NCI-H187 treated with DMSO at 0.1 percent for 48 hours (cell line): ENCODE measurements at places on chromosomes 6 and 20.

DNA sequence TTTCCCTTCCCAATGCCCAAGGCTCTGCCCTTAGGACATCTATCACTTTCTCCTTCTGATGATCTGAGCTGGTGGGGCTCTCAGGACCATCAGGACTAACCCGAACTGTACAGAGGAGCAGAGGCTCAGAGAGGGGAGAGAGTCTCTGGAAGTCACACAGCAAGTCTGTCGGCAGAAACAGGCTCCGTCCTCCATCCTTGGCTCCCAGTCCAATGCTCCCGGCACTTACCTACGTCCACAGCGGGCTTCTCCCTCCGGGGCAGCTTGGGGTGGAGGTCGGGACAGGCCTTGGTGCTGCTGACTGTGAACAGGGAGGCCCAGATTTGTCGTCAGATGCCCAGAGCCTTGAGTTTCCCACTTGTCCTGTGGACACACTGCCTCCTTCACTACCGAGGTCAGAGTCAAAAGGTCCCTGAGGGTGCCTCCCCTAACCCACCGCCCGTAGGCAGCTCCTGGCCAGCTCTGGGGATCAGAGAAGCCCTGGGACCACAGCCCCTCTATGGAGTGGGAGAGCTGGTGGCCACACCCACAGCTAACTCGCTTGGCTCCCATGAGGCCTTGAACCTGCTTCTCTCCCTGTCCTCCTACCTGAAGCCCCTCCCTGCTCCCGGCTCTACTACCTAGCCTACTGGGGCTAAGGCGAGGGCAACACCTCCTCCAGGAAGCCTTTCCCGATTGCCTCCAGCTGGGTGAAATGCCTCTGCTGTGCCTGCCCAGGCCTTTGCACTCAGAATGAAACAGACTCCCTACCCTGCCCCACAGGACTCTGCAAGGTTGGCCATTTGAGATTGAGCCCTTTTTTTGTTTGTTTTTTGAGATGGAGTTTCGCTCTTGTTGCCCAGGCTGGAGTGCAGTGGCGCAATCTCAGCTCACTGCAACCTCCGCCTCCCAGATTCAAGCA, 22.6 kb downstream of the VSTM2L start:
- DNase-seq: no peak

GRCh38 chr20:11452326-11452725, 465.4 kb upstream of the BTBD3 start:
- no peak for DNase-seq

- DNase-seq: no peak
Measured at GRCh38 chr6:133637874-133638273, 251.0 kb upstream of the TCF21 start.

DNA sequence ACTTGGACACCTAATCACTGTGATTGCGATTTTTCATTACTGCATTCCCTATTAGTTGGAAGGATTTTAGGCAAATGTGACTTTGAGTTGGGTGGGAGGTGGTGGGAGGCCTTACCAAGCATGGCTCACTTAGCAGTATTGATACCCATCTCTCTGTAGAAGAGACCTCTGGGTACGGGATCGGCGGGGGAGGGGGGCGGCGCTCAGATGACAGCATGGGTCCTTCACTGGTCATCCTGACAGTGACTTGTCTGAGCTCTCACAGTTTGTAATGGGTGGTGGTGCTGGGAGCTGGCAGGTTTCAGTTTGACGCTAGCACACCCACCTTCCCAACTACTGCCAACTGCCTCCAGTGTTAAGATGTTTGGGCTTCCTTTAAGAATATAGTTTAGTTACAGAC, 231.4 kb downstream of the ARID1B start:
- no peak for DNase-seq

GRCh38 chr6:124073021-124073420, 269.4 kb downstream of the NKAIN2 start:
- no peak for DNase-seq

GRCh38 chr20:22288957-22289356, 295.4 kb downstream of the FOXA2 start:
- no peak for DNase-seq

GRCh38 chr6:112337209-112337638, 9.9 kb upstream of the RFPL4B start:
- DNase-seq: peak; percentile 77

DNA sequence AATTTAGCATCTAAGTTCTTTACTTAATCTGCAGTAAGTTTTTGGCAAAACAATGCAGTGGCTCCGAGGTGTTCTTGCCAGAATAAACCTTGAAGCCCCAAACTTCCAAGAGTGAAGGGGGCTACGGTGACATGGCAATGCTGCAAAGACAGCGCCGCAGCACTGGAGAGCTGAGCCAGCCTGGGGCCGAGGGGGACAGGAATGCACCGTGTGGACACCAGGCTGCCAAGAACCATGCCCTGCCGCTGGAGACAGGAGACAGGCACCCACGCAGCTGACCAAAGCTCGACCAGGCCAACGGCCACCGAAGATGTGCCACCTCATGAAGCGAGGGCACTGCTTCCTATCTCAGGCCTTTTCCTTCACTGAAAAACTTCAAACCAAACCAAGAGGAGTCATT, 133.4 kb downstream of the PRND start:
- no peak for DNase-seq

DNA sequence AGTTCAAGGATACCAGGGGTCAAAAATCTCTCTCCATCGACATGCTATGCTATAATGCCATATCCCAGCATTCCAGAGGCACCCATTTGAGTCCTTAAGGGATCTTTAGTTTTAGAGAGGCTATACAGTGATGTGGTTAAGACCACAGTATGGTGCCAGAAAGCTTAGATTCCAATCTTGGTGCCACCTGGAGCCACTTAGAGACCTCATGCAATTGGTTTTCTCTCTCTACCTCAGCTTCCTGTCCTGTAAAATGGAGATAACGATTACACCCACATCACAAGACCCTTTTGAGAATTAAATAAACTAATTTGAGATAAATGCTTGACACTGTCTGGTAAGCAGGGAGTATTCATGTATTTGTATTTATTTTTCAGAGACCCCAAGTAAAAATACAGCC, 39.0 kb downstream of the PLAGL1 start:
- no peak for DNase-seq

DNA sequence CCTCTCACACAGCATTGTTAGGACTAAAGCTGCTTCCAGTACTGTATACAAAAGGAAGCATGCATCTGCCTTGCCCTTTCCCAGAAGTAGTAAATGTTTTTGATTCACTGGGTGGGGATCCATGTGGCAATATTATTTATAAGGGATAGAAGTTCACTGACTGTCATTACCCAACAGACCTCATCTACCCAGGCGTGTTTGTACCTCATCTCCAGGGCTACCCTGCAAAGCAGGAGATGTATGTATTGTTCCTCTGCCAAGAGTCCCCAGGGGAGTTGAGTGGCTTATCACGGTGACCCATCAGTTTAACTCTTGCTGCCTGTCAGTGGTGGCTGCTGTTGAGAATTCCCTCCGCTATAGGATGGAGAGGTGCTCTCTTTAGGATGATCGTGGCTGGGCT, 42.5 kb downstream of the SLC24A3 start:
- DNase-seq: no peak

DNA sequence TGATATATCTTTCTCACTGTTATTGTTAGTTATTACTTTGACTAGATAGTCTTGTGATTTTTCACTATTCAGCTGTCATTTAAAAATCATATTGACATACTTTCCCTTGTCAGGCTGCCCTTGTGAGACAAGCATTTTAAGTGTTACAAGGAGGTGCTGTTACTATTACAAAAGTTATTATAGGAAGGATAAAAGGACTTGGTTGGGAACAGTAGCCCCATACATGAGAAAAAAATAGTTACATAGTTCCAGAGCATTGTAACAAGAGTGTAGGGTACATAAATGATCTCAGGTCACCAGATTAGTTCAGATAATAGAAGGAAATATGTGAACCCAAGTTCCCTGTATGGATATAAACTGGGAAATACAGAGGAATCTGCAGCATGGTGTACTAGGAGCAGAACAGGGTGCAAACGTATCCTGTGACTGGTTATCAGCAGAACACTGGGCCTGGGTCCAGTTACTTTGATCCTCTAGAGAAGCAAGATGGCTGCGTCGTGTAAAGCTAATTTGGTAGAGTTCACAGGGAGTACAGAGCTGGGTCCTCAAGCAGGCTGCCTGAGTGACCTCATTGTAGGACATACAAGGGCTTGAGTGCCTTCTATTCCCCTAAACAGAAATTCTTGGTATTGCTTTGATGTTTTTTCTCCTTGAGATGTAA, 38.5 kb upstream of the HDDC2 start:
- no peak for DNase-seq

DNA sequence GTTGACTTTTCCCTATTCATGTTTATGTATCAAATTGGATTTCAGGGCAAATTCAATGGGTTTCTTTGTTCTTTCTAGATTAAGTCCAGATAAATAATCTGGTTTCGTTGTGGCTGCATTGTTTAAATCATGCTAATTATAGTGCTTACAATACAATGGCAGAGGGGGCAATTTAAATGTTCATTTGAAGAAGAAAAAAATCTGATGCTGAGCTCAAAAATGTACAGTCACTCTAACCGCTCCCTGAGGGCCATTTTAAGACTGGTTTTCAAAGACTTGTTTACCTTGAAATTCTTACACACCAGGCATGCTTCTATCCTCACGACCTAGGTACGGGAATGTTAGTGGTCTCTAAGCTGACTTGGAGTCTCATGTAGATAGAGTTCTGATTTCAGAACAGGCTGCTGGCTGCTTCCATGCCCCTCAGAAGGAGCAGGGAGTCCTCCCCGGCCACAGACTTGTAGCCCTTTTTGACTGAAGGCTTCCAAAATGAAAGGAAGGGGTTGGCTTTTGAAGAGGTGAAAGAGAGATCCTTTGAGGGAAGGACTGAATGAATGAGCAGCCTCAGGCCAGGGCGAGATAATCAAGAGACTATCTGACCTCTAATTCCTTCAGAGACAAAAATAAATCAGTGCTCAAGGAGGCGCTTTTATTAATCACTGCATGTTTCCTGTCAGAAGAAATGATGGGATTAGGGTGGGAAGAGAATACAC, 86.1 kb upstream of the ZNF217 start:
- DNase-seq: no peak

DNA sequence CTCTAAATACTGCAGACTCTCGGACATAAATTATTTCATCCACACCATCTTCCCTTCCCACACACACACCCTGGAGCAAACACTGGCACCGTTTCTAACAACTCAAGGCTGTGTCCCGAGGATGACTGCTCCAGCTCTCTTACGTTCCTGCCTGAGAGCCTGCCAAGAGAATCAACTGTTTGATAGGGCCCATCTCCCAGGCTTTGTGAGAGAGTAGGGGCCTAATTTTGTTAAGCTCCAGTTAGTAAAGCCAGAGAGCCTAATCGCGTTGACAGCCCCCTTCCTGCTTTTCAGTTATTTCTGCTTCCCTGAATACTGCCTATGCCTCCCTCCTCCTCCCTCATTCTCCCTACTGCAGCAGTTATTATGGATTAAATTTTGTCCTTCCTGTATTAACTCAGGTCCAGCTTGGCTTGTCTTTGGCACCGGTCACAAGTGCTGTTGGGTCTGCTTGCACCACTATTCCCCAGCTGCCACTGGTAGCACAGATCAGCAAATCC, 118.1 kb upstream of the TMEM181 start:
- no peak for DNase-seq

- no peak for DNase-seq
Measured at GRCh38 chr6:131954059-131954774, 3.0 kb upstream of the CCN2 start.

- no peak for DNase-seq
Measured at GRCh38 chr6:167826896-167827582, at the start of gene AFDN. AFDN (plus strand) TSS chr6:167826911; CDS start chr6:167827133, 222 bp downstream.

DNA sequence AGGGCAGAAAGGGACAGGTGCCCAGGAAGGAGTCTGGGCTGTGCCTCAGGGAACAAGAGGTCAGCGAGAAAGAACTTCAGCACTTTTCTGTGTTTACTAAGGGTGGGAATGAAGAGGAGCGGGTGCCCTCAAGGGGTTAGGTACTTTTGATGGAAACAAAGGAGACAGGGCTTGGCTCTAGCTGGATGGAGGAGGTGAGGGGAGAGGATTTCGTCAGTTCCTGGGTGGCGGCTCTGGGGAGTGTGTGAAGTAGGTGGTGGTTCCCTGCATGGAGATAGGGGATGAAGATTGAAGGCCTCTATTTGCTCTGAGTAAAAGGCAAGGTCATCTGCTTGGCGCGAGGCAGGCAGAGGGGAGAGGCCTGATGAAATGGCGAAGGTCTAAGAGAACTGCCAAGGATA, 40.0 kb upstream of the ANKRD60 start:
- no peak for DNase-seq

DNA sequence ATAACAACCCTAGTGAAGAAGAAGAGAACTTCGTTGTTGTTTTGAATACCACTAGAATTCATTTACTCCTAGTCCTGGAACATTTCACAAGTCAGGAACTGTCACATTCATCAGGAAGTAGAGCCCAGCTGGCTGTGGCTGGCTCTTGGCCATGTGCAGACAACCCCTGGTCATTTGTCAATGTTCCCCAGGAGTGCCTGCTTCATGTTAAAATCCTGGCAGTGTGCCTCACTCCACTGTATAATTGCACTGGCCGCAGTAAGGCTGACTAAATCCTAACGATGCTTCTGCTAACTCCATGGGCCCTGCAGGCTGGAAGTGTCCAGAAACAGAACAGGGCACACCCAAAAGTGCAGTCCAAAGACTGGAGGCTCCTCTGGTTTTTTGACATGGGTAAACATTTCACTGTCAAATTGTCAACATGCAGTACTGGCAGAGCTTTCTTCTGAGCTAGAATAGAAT, 41.5 kb upstream of the ADGRF1 start:
- no peak for DNase-seq

GRCh38 chr6:169956580-169956979, 205.2 kb downstream of the ERMARD start:
- no peak for DNase-seq
